ENCODE measurements at places on chromosomes 1 and 21. TPM values are rescaled to one million over a fixed set of nuclear protein-coding genes. Genes with fewer than 3 reads are reported as not detected.

AMY2A gene
- polyA plus RNA-seq, result not detected

COQ8A gene
- polyA plus RNA-seq, result 37.7 TPM

C1orf185 gene
- polyA plus RNA-seq, result not detected

TPM3 gene
- 791 TPM for polyA plus RNA-seq

SYNC gene
- not detected for polyA plus RNA-seq
